ENCODE measurements at places on chromosomes 7 and 10.

- DNase-seq = no peak
Observed at GRCh38 chr7:1665549-1666316, 4.3 kb upstream of the ELFN1 start.

GRCh38 chr7:20307119-20307518 is 23.6 kb upstream of the ITGB8 start:
- DNase-seq = no peak

GRCh38 chr7:9711259-9711918 is 1262.3 kb upstream of the PHF14 start:
- no peak for DNase-seq

DNA sequence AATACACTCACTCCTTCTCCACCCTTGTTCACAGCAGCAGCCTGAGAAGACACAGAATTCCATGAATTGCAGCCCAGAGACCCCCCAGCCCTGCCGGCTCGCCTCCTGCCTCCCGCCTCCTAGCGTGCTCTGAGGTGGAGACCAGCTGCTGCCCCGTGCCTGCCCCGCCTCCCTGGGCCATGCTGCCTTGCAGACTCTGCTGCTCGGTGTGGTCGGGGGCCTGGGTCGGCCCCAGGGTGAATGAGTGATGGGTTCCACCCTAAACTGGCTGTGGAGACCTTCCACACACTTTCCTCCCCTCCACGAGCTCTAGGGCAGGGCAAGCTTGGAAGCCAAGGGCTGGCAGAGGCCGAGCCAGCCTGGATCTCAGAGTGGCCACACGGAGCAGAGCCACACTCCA is 479.3 kb downstream of the DNAJB6 start:
- DNase-seq = no peak

GRCh38 chr10:119535837-119536507 is 6.5 kb downstream of the RGS10 start:
- DNase-seq = no peak

GRCh38 chr7:46580766-46581165 is 659.7 kb upstream of the IGFBP3 start:
- DNase-seq = no peak

- no peak for DNase-seq
Observed at GRCh38 chr7:30973791-30974604, 10.2 kb downstream of the GHRHR start.

- no peak for DNase-seq
Observed at GRCh38 chr10:71285180-71285545, 33.9 kb upstream of the SLC29A3 start.

- DNase-seq = no peak
Observed at GRCh38 chr7:116802746-116803152, 59.6 kb upstream of the CAPZA2 start.

DNA sequence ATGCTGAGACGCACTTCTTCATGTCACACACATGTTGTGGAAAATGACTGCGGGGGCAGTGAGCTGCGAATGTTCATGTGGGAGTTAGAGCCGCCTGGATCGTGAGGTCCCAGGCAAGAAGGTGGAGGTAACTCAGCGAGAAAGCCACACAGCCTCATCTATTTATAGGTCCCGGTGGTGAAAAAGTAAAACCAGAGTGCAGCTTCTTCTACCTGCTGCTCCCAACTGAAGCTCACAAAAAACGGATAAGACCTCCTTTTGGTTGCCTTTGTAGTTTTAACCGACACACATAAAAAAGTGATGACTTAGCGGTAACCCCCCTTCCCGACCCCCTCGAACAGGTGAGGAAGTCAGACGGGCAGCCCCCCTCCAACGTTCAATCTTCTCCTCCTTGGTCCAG is 276.9 kb downstream of the GATA3 start:
- DNase-seq = no peak

- DNase-seq = no peak
Observed at GRCh38 chr10:81696609-81697388, 178.2 kb upstream of the NRG3 start.

- DNase-seq = no peak
Observed at GRCh38 chr10:29323367-29323766, 34.5 kb downstream of the LYZL1 start.

DNA sequence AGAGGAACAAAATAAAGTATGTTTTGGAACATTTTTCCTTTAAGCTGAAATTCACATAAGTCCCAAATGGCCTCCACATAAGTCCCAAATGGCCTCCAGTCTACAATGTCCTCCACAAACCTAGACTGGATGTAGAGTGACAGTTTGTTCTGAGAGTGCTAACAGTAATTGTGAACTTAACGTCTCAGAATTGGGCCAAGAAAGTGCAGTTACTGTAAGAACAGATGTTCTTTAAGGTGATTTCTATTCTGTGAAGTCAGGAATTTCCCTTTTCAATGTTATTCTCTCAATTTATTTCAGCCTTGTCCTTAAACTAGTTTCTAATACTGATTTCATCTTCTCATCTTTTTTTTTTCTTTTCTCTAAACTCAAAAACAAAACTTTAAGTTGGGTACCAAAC is 188.7 kb upstream of the SEMA3E start:
- DNase-seq = no peak

DNA sequence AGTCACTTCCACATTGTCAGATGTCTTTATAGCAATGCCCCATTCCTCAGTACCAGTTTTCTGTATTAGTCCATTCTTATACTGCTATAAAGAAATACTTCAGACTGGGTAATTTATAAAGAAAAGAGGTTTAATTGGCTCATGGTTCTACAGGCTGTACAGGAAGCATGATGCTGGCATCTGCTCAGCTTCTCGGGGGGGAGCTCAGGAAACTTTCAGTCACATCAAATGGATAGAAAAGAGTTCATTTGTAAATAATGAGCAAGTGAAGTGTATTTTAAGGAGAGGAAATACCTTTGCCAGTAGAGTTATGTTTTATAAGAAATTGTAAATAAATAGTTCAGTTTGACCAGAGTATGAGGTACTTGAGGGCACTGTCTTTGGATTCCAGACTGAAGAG is 50.5 kb downstream of the TMEM60 start:
- no peak for DNase-seq

Measured in stimulated activated CD8-positive, alpha-beta memory T cell treated with anti-CD3 and anti-CD28 coated beads, Interleukin-4, amount 100 ng/mL, for 1 hour (primary cell).